Activated CD4-positive, alpha-beta T cell treated with anti-CD3 and anti-CD28 coated beads, Interleukin-2, amount 10 ng/mL, durations not matched to agents 7 days and 5 days (primary cell): ENCODE measurements at places on chromosomes 4 and X.

DNA sequence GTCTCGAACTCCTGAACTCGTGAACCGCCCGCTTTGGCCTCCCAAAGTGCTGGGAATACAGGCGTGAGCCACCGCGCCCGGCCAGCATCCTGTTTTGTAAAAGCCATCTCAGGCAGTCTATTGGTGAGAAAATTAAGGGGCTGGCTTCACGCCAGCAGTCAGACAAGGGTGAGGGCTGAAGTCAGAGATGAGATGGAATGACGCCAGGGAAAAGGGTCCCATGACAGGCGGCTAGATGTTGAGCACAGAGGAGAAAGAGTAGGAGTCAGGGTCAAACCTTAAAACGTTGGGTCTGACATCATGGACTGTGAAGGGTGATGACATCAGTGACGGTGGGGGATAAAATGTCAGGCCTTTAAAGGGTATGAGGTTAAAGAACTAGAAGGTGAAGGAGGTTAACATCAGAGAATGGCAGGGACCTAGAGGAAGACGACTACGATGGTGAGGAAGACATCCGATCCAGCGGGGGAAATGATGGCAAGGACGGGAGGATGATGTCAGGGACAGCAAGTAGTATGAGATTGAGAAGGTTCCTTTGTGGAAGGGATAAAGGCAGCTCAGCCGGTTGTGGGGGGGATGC, 504 bp upstream of the RBM3 start:
- DNase-seq: peak; percentile 28

GRCh38 chr4:128688846-128689437, 120.6 kb upstream of the JADE1 start:
- no peak for DNase-seq

DNA sequence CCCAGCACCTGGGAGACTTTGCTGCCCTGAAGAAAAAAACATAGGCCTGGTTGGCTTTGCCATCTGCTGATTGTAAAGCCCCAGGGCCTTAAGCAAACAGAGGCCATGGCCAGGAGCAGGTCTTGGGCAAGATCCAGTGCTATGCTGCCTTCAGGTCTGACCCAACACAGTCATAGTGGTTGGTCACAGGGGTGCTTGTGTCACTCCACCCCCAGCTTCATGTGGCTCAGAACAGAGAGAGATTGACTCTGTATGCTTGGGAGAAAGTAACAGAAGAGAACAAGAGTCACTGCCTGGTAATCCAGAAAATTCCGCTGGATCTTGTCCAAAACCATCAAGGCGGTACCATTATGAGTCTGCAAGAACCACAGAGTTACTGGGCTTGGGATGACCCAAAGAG, 24.4 kb upstream of the SMARCA5 start:
- no peak for DNase-seq

- DNase-seq: no peak
Observed at GRCh38 chrX:9378980-9379696, 85.7 kb upstream of the TBL1X start.

DNA sequence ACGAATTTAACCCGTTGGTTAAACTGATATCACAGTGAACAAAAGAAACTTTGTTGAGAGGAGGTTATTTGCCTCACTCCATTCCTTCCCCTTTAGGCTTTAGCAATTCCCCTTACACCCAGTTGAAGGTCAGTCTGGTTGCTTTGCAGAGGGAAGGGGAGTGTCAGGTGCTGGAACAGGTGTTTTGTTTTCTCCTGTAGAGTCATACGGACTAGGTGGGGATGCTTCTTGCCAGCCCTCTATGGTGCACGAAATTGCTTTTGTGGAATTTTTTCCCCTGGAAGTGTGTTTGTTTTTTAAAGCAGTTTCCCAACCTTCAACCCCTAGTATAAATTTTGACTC, 33.1 kb downstream of the DLG3 start:
- no peak for DNase-seq

DNA sequence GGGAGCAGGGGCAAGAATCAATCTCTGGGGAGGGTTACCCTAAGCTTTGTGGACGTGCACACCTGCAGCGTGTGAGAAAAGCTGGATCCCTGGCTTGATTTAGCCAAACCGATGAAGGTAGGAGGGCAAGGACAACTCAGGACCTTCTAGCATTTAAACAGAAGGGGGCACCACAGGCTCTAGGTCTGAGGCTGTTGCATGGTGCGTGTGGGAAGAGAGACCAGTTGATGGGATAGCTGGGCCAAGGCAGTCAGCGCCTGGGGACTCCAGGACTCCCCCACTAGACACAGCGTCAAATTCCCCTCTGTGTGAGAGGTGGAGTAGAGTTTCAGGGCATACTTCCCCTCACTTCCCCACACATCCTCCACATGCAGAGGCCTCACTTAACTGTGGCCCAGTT, 4.3 kb downstream of the GABRQ start:
- no peak for DNase-seq
